Right cardiac atrium (tissue), 5 donors: ENCODE measurements at places on chromosomes 2 and 18. TPM values are rescaled to one million over a fixed set of nuclear protein-coding genes. Genes with fewer than 3 reads are reported as not detected.
A peak's percentile ranks its signal among the peaks of the same experiment; 100 is the strongest.

SLC23A3 gene
- 0.95 TPM for total RNA-seq

MYOM1 gene
- total RNA-seq: 479 TPM

DNA sequence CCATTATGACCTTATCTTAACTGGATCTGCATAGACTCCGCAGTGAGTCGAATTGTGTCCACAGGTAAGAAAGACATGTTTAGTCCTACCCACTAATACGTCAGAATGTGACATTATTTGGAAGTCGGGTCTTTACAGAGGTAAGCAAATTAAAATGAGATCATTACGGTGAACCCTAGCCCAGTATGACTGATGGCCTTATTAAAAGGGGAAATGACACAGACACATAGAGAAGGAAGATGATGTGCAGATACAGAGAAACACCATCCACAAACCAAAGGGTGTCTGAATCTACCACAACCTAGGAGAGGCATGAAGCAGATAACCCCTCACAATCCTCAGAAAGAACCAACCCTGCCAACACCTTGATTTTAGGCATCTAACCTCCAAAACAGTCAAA, 135.6 kb downstream of the GALNT1 start:
- DNase-seq: no peak

DNA sequence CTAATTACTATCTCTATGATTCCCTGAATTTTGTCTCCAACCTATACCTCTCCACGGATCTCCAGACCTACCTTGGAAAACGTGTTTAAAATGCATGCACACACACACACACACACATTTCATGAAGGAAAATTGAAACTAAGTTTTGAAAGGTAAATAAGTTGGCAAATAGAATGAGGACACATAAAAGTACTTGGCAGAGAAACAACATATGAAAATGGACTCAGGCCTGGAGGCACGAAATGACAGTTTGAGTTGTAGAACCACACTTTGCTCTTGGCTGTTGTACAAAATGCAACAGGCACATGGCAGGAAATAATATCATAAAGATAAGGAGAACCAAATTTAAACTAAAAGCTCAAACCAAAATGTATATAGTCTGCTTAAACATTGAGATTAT, 868.1 kb upstream of the CNTNAP5 start:
- DNase-seq: no peak

GRCh38 chr2:203061346-203061745, 46.7 kb downstream of the NBEAL1 start:
- no peak for DNase-seq

- DNase-seq: peak; percentile 83
These were observed 8.5 kb upstream of the RMDN2 start for GRCh38 chr2:37916512-37917082.
